Thyroid gland (tissue), 4 donors: ENCODE measurements at places on chromosomes 6 and 20. TPM values are rescaled to one million over a fixed set of nuclear protein-coding genes. Genes with fewer than 3 reads are reported as not detected.

DNA sequence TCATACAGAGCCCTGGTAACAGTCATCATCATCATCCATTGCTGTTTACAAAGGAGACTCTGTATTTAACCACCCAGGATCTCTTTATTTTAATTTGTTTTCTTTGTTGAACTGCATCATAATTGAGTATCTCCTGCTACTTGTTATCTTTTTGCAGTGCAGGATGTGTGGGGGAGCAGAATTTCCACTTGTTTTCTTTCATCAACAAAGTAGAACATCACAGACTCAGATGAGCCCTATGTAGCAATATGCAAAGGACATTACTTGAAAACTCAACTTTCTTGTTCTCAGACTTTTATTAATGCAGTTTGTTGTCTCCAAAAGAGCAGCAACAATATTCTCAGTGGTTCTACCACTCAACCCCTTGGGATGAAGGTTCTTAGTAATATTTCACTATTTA, 38.7 kb upstream of the IPCEF1 start:
- DNase-seq: no peak

DNA sequence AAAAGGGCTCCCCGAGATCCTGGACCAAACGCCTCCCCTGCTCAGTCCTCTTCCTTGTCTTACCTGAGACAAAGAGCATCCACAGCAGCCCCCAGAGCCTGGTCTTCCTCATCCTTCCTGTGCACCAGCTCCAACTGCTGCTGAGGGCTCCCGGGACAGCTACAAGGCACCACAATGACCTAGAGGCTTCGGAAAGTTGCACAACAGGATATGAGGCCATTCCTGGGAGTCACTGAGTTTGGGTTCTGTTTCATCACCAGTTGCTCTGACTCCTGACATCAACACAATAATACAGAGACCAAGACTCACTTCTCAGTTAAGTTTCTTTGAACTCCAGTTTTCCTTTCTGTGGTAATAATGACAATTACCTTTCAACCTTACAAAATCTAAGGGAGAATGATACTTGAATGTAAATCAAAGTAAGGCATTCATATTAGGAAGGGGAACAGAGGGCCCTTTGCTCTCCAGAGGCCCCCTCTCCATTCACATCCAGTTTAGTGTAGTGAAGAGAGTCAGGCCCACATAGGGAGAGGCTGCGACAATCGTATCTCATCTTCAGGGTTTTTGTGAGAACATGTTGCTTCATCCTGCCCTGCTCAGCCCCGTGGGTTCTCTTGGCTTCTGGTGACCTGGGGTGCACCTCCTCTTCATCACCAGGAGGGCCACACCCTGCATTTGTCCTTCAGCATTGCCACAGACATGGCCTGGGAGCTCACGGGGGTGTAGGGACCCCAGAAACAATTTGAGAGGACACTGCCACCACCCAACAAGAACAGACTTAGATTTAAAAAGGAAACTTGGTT, at the start of gene TREM1:
Gene TREM1, minus strand, starts transcription at position 139 of the 803 bp plus-strand sequence. Its CDS starts 27 bp downstream, at position 112.
- no peak for DNase-seq

Gene GSTA3
- total RNA-seq: not detected

DNA sequence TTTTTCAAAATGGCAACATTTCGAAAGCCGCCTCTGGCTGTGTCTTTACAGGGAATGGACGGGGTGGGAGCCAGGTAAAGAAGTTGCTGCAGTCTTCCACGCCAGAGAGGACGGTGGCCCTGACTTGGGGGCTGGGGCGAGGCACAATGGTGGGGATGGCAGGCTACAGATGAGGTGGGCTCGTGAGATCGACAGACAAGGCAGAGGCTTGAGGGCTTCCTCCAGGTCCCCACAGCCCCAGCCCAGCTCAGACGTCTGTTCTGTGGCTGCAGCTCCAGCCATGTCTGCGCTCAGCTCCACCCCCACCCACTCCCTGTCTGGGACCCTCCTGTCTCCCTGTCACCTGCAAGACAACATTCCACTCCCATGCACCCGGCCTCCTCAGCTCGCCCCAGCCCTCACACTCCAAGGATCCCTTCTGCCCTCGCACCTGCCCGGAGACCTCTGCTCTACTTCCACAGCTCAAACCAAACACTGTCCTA, 7.4 kb upstream of the C20orf144 start:
- no peak for DNase-seq

DNA sequence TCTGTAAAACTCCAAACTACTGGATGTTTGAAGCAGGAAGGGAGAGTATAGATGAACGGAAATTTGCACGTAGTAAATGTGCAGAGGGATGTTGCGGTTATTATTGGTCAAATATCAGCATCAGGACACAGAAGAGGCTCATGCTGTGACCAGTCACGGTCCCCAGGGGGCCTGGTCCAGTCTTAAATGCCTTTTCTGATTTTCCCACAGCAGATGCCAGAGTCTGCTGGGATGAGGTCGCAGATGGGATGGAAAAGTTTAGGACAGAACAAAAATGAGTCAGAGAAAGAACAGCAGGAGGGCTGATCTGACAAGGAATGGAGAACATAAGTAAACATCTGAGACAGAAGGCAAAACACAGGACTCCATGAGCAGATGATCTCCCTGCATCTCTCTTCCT, 11.7 kb upstream of the SIRPG start:
- no peak for DNase-seq

- DNase-seq: no peak
Measured at GRCh38 chr6:22801831-22802230, 232.5 kb downstream of the HDGFL1 start.

GRCh38 chr6:20681243-20681684, 147.0 kb downstream of the CDKAL1 start:
- DNase-seq: no peak

- DNase-seq: no peak
Measured at GRCh38 chr6:55445648-55446204, 118.5 kb downstream of the GFRAL start.

- no peak for DNase-seq
Measured at GRCh38 chr6:144722154-144722737, 437.1 kb downstream of the UTRN start.

Gene RUNX2
- 4.2 TPM for total RNA-seq

Gene RBM24
- 0.78 TPM for total RNA-seq

Gene SLC17A3
- total RNA-seq: not detected

Gene TSHZ2
- total RNA-seq: 27.9 TPM

DNA sequence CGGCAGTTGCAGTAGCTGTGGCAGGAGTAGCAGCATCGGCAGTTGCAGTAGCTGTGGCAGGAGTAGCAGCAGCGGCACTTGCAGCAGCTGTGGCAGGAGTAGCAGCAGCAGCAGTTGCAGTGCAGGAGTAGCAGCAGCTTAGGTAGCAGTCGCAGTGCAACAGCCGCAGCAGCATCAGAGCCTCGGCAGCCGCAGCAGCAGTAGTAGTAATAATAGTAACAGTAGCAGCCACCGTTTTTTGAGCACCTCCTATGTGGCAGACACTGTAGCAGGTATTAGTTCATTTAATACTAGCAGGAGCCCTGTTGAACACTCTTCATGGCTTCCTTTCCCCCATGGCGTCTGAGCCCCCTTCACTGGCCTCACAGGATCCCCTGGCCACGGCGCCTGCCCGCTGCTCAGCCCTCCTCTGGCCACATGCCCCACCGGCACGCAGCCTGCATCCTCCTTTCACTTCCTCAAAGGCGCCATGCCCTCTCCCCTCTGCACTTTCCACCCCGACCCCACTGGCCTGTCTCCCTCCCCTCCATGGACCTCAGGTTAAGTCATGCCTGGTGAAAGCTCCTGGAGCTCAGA, 19.1 kb upstream of the IRF4 start:
- DNase-seq: no peak

Gene GABRR1
- not detected for total RNA-seq

DNA sequence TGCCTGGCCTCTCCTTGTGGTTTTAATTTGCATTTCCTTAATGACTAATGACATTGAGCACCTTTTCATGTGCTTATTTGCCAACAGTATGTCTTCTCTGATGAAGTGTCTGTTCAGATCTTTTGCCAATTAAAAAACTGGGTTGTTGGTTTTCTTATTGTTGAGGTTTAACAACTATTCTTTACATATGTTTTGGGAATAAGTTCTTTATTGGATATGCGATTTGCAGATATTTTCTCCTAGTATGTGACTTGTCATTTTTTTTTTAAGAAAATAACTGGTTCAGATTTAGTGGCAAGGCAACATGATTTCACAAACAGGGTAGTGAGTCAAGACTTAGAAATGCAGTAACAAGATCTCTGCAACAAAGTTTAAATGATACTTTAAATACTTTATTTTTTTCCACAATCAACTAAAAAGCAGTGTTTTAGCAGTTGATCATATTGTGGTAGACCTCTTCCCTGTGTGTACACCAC, 67.8 kb downstream of the TIAM2 start:
- no peak for DNase-seq

DNA sequence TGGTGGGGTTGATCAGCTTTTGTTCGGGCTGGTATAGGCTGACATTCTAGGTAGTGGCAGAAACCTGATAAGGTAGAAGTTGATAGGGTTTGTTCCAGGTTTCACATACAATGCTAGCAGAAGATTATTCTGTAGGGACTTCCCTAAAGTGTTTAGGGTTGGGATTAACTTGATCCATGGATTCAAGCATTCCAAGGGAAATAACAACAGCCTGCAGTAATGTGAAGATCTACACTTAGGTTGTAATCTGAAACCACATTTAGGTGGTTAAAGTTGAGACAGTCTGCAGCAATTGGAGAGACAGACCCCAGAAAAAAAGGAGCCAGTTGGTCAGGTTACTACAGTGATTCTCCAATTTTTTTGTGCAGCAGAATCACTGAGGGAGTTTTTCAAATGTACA, 56.1 kb downstream of the GJA1 start:
- no peak for DNase-seq

- DNase-seq: no peak
Measured at GRCh38 chr6:5066456-5067093, 18.6 kb upstream of the PPP1R3G start.

DNA sequence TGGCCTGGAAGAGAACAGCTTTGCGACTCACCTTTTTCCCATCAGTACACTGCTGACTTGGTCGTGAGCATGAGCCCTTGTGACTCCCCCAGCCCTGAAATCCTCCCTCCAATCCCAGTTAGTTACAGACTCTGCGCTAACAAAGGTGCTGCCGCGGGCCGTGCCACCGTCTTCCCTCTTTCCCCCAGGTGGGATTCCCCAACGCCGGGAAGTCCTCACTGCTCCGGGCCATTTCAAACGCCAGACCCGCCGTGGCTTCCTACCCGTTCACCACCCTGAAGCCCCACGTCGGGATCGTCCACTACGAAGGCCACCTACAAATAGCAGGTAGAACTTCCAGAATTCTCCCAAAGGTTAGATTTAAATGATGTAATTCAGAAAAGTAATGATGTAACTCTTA, 16.1 kb downstream of the MTG2 start:
- DNase-seq: no peak

GRCh38 chr20:4971064-4971463, 30.2 kb downstream of the SLC23A2 start:
- no peak for DNase-seq

Gene PLCB4
- 77.9 TPM for total RNA-seq

Gene TRIM38
- total RNA-seq: 11.5 TPM

DNA sequence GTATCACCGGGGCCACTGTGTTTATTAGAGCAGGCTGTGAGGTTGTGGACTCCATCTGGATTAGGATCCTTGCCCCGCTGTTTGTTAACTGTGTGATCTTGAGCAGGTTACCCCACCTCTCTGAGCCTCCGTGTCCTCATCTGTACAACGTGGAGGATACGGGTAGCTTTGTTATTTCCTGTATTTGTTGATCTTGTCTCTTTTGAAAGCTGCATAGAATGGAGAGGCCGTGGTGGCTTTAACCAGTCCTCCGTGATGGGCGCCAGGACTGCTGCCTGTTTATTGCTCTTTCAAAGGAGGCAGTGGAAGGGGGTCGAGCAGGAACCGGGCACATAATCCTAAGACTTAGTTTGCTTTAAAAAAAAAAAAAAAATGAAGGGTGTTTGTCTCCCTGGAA, 22.9 kb downstream of the BCAS4 start:
- DNase-seq: no peak

Gene GPSM3
- total RNA-seq: 6.5 TPM

DNA sequence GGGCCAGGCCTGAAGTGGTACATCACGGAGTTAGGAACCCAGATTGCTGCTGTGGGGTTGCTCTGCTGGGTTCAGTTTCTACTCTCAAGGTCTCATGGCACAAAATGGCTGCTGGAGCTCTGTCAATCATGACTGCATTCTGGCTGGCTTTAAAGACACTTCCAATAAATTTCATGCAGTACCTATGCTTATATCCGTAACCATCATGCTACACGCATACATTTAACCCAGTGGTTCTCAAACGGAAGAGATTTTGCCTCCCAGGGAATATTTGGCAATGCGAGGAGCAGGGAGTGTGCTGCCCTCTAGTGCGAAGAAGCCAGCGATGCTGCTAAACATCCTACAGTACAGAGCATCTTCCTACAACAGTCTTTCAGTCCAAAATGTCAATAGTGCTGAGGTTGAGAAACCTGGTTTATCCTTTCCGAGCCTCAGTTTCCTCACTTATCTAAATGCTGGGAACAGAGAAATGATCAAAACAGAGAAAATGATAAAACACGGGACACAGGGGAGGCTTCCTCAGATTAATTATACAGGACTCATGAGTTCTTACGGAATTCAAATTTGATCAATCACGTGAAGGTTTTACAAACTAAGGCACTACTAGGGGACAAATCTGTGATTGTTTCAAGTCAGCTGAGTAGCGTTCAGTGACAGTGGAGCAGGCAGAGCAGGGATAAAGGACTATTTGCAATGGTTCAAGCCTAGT, 9.6 kb upstream of the SLC2A10 start:
- DNase-seq: no peak

GRCh38 chr6:136792410-136793262, at the start of gene MAP3K5:
TSS of gene MAP3K5 (minus strand) at chr6:136792477. CDS start at chr6:136792157, 320 bp downstream.
- DNase-seq: peak; percentile 93

GRCh38 chr6:37089783-37090182, 80.2 kb upstream of the PIM1 start:
- no peak for DNase-seq

DNA sequence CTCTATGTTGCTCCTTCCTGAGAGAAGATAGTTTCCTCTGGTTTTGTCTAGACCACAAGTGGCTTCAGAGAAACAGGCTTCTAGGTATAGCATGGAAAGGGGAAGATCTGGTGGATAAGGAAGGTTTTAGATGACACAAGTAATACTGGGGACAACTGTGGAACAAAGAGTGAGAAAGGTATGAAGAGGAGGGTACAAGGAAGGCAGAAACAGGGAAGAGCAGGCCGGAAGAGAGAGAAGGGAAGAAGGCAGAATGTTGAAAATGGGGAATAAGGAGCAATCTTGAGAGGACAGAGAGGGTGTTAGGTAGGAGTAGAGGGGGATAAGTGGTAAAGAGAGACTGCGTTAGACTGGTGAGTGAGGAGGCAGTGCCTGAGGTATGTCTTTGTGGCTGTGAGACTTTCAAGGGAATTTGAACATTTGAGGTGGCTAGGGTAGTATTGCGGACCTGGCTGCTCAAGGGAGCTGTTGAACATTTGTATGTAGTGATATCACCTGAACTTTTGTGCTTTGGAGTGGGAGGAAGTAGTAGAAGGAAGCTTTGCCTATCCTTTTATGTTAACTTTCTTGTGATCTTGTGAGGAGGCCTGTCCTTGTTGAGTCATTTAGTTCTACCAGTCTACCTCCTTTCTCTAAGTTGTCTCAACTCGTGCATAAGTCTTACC, 69.5 kb downstream of the FOXO3 start:
- DNase-seq: no peak

Gene GGT7
- 24.1 TPM for total RNA-seq

Gene EPPIN
- 0.45 TPM for total RNA-seq

GRCh38 chr20:62977613-62978560, 25.4 kb downstream of the SLC17A9 start:
- DNase-seq: no peak
